ENCODE measurements at places on chromosomes 6 and 20. TPM values are rescaled to one million over a fixed set of nuclear protein-coding genes. Genes with fewer than 3 reads are reported as not detected.

The PDYN gene
- not detected for total RNA-seq

The MMP24OS gene
- total RNA-seq: 10.8 TPM

The BPIFA1 gene
- total RNA-seq: not detected

The CYP39A1 gene
- 10.6 TPM for total RNA-seq

The ZFP57 gene
- total RNA-seq: not detected

The HSPA1L gene
- total RNA-seq: 0.82 TPM

The RAET1G gene
- 1.2 TPM for total RNA-seq

The MYLK4 gene
- total RNA-seq: 0.27 TPM

The DDX39B gene
- 493 TPM for total RNA-seq

The RSPH9 gene
- 0.61 TPM for total RNA-seq

The JAG1 gene
- total RNA-seq: 8.2 TPM

The BMP7 gene
- 0.17 TPM for total RNA-seq

DNA sequence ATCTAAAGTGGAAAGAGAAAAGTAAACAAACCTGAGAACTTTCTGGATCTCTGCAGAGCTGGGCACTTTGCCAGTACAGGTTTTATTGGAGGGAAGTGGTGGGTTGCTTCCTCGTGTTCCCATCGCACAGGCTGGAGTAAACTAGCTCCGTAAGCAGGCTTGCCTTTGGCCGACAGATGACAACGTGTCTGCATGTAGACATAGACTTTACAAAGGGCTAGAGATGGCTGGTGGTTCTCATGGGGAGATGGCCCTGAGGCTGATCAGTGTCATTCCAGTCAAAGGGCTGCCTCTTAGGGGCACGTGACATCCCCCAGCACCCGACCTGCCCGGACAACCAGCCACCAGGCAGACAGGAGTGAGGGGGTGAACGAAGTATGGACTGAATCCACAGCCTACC lies 98.8 kb downstream of the YTHDF1 start:
- DNase-seq: no peak

- no peak for DNase-seq
These were observed 42.5 kb upstream of the DST start for GRCh38 chr6:56685102-56685733.

GRCh38 chr6:72811971-72812421 lies 190.1 kb downstream of the KCNQ5 start:
- no peak for DNase-seq

GRCh38 chr6:154995254-154996015 lies at the start of gene TIAM2:
Gene TIAM2 (plus strand): TSS chr6:154995315. CDS start chr6:155129224, 133,909 bp downstream.
- no peak for DNase-seq

DNA sequence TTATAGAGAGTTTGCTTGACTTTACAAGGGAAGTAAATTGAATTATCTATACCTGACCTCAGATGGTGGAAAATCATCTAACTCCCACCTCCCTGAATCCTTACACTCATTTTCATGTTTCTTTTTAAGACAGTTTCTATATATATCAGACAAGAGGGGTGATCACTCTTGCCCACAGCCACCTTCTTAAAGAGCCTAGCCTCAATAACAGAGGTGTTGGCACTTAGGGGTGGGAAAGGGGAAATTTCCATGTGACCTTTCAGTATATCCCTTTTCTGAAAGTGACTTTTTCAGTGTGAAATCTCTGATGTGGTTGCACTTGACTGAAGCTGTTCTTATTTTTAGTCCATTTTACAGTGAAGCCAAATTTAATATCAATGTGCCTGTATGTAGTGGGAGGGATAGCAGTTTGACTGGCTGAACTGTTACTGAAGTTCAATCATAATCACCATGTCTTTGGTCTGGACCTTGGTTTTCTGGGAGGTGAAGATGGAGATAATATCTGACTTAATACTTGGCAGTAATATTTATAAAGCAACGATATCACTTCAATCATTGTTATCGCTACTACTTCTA lies 141.3 kb downstream of the MAP3K7 start:
- DNase-seq: no peak

GRCh38 chr6:27839626-27840475 lies 72.3 kb downstream of the OR2B2 start:
- no peak for DNase-seq

- no peak for DNase-seq
These were observed 130.0 kb upstream of the GMDS start for GRCh38 chr6:2375443-2375842.

DNA sequence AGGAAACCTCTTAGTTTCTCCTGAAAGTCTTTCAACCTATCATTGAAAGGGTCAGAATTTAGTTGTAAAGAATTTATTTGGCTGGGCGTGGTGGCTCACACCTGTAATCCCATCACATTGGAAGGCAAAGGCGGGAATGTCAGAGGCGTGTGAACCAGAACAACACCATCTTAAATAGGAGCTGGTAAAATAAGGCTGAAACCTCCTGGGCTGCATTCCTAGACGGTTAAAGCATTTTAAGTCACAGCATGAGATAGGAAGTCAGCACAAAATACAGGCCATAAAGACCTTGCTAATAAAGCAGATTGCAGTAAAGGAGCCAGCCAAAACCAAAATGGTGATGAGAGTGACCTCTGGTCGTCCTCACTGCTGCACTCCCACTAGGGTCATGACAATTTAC lies 29.6 kb downstream of the OR2B2 start:
- no peak for DNase-seq

DNA sequence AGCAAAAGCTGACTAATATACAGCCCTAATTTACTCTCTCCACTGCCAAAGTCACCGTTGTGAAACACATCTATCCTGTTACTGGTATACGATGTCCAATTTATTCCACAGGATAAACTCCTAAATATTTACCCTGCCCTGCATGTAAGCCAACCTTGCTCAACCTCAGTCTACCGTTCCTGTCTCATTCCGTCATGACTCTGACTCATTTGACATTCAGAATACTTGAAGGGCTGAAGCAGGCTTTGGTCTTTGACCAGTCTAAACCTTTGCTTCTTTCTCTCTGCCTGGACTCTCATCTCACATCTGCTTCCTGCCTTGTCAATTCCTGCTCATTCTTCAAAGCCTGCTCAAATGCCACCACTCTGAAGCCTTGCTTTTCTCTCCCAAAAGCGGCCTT lies 157.5 kb downstream of the SCP2D1 start:
- DNase-seq: no peak

GRCh38 chr20:50186151-50186885 lies 4.3 kb upstream of the CEBPB start:
- peak; percentile 88 for DNase-seq

DNA sequence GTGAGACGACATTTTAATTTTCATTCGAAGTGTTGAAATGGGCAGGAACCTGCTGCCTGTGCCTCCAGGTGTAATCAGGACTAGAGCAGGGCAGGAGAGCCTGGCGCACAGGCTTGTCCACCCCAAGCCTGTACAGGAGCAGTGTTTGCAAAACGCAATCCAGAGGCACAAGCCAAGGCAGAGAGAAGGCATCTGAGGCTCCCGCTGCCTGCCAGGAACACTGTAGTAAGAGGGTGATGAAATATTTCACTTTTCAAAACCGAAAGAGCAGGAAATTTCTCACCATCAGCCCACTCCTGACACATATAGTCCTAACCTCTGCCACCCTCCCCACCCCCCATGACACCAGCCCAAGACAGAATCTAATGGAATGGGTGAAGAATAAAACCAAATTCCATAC lies 132.5 kb downstream of the RTN4IP1 start:
- DNase-seq: no peak

DNA sequence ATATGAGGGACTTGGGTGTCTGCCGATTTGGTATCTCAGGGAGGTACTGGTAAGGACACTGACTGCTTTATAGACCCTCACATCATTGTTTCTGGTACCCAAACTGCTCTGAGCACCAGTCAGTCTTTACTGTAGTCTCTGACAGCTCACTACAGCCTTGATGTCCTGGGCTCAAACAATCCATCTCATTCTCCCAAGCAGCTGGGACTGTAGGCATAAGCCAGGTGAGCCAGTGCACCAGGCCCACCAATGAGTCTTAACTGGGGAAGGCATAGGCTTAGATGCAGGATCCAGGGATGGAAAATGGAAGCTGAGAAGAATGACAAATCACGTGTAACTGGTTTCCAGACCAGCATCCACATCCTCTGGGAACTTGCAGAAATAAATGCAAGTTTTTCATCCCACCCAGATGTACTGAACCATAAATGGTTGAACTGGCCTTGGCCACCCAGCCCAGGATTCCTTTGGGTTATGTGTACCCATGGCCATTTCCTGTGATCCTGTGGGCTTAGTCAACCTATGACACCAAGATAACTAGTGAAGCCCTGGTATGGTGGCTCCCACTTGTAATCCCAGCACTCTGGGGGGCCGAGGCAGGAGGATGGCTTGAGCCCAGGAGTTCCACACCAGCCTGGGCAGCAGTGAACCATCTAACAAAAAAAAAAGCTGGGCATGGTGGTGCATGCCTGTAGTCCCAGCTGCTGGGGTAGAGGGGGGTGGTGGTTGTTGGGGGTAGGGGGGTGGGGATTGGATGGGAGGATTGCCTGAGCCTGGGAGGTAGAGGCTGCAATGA lies 5.8 kb downstream of the TUBB start:
- DNase-seq: no peak

GRCh38 chr6:170206851-170207431 lies 83.9 kb downstream of the DLL1 start:
- DNase-seq: no peak

DNA sequence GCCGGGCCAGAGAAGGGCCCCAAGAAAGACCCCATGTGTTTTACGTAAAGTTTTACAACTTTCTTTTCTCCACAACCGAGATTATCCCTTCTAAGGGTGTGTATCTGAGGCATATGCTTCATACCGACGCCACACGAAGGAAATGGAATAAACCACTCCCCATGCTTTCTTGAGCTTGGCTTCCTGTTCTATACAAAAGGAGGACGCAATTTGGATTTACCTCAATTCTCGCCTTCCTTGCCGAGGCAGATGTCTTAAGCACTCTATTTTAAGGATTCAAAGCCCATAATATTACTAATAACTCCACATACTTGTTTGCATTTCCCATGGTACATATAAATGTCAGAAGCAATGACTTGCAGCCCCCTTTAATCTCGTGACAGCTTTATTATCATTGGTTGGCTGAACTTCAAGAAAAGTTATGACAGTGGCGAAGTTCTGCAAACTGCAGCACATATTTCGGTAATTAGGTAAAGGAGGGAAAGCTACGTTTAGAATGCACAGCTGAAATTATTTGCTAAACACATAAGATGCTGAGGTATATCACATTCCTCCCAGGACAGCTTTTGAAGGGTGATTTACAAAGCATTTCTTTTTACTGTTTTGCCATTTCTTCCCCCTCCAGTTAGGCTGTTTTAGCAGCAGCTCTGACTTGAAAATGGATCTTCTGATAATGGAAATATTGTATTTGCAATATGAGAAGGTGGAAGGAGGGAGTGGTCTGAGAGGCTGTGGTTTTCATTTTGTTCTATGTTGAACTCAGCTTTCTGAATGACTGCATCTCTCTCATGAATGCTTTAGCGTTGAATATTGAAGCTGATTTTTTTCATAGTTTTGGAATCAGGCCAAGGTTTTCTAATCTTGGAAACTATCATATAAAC lies 330.5 kb downstream of the EPHA7 start:
- no peak for DNase-seq

DNA sequence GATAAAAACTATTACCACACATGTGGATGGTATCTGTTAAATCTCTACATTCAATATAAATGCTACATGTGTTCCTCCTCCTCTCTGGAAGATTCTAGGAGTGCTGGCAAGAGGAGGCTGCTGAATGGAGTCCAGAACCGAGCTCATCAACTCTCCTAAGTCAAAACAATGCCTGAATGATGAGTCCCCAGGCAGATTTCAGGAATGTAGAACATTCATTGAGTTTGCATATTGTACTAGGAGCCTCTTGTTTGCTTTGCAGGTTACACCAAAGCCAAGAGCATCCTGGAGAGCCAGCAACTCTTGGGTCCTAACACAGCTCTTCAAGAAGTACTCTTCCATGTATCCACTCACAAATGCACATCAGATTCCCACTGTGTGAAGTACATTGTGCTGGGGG lies 117.6 kb upstream of the UST start:
- DNase-seq: no peak

DNA sequence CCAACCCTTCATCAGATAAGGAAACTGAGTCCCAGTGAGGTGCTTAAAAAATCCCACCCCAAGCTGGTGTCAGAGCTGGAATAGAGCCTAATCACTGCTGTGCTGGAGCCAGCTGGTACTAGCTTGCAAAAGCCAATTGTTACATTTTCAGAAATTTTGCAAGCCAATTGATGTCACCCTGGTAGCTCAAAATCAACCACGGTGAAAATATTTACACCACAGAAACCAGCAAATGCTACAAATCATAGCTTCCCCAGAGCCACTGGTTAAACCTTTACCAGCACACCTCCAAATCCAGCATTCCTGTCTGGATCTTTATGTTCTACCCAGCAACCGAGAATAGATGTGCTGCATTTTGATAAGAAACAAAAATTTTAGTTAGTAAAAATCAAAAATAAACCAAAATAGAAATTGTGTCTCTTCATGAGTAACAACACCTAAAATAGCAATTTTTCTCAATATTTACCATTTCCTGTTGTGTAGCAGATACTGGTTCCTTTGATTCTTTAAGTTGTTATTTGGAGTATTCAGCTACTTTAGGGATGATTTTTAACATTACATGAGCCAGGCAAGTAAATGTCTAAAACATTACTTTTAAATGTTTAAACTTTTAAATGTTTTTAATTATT lies 7.2 kb upstream of the LCA5 start:
- DNase-seq: no peak

- DNase-seq: no peak
These were observed 4.4 kb downstream of the EFHC1 start for GRCh38 chr6:52424513-52424912.

DNA sequence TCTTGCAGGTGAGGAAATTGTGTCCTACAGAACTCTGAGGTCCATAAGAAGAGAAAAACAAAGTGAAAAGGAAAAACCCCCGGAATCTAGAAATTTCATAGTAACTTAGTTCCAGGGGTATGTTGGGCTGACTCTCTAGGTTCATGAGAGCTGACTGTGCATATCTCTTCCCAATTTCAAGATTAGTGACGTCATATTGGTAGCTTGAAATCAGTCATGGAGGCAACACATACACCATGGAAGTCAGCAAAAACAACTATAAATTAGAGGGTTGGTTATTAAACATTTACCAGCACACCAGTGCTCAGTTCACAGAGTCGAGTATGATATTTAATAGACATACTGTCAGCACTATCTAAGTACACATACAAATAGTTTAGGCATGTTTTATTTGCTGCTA lies 49.8 kb downstream of the PHACTR1 start:
- no peak for DNase-seq

DNA sequence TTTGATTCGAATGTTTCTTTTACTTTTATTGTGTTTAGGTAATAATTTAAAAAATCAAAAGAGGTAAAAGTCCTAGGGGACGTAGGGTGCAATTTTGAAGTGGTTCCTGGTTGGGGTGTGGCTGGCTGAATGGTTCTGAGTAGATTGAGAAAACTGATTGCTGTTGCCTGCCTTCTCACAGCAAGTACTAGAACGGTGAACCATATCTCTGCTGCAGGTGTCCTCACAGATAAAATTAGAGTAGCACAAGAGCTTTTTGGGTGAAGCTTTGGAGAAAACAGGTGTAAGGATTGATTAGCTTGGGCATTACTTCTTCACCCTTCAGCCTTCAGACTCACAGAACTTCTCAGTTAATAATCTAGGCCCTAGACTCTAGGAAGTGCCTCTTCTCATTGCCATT lies 19.8 kb upstream of the GJA10 start:
- no peak for DNase-seq

- DNase-seq: peak; percentile 68
These were observed 46.1 kb downstream of the RAB44 start for GRCh38 chr6:36743538-36744303.

All from NCI-H460 (cell line).